ENCODE measurements at places on chromosomes 2 and 18.
A peak's percentile ranks its signal among the peaks of the same experiment; 100 is the strongest.

- DNase-seq = no peak
These were observed 201.6 kb downstream of the SETBP1 start for GRCh38 chr18:44882163-44882868.

DNA sequence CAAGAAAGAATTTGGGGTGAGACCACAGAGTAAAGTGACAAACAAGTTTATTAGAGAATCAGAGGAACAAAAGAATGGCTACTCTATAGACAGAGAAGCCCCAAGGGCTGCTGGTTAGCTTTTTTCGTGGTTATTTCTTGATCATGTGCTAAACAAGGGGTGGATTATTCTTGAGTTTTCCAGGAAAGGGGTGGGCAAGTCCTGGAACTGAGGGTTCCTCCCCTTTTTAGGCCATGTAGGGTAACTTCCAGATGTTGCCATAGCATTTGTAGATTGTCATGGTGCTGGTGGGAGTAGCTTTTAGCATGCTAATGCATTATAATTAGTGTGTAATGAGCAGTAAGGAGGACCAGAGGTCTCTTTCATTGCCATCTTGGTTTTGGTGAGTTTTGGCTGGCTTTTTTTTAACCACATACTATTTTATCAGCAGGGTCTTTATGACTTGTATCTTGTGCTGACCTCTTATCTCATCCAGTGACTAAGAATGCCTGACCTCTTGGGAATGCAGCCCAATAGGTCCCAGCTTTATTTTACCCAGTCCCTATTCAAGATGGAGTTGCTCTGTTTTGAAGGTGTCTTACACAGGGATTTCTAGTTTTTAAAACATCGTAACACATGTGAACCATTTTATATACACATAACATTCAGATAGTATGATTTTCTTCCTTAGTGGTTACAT lies 77.8 kb downstream of the MYO1B start:
- no peak for DNase-seq

GRCh38 chr2:215421859-215422461 lies 13.9 kb downstream of the FN1 start:
- no peak for DNase-seq

GRCh38 chr2:180985771-180986395 lies 5.5 kb downstream of the UBE2E3 start:
- DNase-seq = no peak

GRCh38 chr2:105573910-105574655 lies 170.6 kb upstream of the NCK2 start:
- no peak for DNase-seq

DNA sequence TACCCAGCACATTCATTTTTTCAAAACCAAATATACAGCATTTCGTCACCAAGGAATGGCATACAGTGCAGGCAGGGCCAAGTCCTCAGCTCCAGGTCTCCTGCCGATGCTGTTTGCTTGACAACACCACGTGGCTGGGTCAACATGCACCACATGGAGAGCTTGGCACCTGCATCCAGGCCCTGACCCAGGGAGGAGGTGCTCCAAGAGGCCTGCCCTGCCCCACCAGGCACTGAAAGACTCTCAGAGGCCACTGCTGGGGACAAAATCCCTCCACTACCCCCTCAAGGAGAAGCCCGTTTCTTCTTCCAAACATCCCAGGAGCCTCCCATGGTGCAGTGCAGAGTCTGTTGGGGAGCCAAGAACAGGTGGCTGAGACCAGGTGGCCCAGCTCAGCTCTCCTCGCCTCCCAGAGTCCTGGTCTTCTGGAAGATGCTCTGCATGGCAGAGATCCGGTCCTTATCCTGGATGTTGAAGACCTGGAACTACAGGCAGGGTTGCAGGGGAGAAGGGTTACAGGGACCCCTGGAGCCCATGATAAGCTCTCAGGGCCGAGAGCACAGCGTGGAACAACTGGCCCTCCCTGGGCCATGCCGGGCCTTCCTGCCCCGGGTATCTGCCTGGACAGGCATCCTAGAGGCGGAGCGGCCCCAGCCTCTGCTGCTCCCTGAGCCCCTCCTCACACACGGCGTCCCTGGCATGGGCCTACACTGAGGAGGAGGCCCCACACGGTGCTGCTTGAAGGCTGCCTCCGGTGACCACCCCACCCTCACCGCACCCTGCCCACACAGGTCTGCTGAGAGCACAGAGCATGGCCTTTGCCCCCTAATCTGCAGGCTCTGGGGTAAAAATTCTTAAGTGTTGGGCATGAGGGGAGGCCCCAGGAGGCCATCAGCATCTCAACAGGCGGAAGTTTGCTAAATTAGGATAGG lies 9.0 kb downstream of the MAB21L4 start:
- DNase-seq = no peak

DNA sequence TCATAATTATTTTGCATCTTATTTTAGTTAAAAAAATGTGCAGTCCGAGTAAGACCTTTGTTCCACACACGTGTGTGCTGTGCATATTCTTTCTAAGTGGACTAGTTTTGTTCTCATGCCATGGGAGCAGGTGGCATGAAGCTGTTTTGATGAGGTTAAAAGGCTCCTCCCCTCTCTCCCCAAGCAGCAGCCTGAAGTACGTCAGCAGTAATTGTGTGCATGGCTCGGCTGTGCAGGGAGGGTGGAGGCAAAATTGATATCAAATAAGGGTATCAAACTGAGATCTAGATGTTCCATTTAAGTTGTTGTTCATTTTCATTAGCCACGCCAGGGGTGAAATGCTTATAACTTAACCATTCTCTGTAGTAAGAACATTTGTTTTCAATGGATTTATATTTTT lies at the start of gene NYAP2:
NYAP2 (plus strand) TSS at position 207 of the 400 bp plus-strand sequence. CDS start 9,171 bp downstream, outside the sequence.
- DNase-seq = no peak

DNA sequence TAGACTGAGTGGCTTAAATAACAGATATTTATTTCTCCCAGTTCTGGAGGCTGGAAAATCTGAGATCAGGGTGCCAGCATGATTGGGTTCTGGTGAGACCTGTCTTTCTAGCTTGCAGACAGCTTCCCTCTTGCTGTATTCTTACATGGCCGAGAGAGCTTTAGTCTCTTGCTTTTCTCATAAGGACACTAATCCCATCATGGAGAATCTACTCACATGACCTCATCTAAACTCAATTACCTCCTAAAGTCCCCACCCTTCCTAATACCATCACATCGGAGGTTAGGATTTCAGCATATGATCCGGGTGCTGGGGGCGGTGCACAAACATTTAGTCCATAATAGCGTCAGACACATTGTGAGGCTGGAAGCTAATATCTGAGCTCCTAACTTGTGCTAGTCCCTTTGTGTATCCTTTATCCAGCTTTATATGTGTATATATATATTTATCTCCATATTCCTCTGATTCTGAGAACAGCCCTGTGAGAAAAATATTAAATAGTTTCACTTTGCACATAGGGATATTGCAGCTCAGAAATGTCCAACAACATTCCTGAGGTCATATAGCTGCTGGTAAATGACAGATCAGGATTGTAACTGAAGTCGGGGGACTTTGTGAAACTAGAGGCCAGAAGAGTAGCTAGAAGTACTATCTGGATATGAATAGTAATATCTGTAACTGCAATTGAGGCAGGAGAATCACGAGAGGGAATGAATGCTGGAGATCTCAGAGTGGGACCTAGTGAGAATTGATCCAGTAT lies 28.9 kb downstream of the MARCHF4 start:
- DNase-seq = peak; percentile 32

DNA sequence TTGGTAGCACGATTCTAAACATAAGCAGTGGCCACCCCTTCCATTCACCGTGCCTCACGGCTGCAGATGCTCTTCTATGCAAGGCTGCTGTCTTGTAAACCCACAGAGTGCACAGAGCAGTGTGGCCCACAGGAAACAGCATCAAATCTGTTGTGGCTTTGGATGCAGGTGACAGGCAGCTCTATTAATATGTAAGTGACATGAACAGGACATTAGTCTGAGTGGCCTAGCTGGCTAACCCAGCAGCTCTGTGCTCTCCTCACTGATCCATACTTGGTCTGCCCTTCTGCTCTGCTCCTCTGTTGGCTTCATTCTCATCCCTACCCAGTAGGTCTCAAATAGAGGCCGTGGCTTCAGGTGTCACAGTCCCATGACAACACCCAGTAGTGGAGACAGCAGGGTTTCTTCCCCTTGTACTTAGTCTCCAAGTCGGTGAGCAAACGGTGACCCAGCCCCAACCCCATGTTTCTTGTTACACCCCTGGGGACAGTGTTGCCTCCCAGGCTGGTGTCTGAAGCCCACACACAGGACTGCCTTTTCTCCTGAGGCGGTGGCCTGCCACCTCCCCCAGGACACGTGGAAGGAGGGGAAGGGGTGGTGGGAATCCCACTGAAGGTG lies 5.8 kb downstream of the SH3RF3 start:
- DNase-seq = no peak

DNA sequence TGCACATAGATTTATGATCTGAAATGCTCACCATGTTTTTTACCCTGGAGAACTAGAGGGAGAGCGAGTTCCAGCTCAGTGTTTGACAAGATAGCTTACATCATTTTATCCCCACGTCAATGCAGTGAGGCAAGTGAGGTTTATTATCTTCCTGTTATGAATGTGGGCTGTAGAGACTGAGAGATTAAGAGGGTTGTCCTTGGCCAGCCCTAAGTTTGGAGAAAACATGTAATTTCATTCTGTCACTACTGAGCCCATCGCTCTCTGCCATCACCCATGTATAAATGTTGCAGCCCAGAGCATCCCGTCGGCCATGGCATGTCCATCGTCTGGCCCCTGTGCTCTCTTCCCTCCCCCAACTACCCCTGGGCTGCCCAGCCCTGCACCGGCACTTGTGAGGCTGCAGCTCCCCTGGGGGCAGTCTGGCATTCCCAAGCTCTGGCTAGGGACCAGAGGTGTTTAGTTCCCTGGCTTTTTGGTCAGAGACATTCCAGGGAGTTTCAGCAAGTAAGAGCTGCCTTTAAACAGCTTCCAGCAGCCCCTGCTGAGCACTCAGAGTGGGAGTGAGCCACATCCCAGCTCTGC lies 136.7 kb downstream of the ANTXR1 start:
- DNase-seq = peak; percentile 98

- DNase-seq = no peak
These were observed 4.4 kb downstream of the LYPD1 start for GRCh38 chr2:132665401-132666140.

GRCh38 chr2:72744049-72744448 lies 81.8 kb downstream of the EXOC6B start:
- DNase-seq = peak; percentile 22

DNA sequence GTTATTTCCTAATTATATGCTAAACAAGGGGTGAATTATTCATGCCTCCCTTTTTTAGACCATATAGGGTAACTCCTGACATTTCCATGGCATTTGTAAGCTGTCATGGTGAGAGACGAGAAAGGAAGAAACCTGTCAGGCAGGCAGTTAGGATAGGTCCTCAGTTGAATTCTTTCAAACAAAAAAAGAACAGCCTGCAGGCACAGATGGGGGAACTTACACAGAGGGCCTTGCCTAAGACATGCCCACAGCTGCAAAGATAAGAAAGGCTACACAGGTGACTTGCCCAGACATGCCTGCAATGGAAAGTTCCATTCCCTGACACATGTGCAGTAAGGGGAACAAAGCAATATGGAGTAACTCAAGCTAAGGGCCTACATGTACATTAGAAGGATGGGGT lies 128.1 kb downstream of the TMEM163 start:
- no peak for DNase-seq

- no peak for DNase-seq
These were observed 184.8 kb upstream of the PKDCC start for GRCh38 chr2:41863062-41863461.

DNA sequence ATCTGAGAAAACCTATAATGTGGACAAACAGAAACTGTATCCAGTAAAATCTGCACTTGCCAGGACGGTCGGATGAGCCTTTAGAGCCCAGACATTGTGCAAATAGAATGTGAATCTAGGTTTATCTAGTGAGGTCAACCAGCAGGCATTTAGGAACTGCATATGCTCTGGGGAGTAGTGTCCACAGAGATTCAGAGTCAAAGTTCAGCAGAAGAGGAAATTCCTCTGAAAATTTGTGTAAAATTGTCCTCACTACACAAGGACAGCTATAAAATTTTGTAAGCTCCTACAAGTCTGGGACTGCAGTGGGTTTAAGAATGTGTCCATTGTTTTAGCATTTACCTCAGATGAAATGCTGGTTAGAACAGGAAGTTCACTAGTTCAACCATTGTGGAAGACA lies 9.8 kb upstream of the NDUFV2 start:
- peak; percentile 70 for DNase-seq

DNA sequence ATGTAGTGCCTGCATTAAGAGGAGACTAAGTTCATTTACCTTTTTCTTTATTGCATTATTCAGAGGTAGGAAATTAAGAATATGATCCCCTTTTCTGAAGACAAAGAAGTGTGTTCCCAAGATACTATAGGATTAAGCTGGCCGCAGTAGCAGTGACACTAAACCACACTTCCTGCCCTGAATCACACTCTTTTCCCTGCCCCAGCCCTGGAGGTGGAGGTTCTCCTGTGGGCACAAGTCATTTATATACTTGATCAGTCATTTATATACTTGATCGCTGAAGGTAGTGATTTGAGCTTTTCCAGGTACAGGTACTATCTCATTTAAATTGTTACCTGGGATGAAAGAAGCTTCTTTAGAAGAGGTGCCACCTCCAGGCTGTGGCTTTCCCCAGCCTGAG lies 78.6 kb downstream of the ARMC9 start:
- no peak for DNase-seq

DNA sequence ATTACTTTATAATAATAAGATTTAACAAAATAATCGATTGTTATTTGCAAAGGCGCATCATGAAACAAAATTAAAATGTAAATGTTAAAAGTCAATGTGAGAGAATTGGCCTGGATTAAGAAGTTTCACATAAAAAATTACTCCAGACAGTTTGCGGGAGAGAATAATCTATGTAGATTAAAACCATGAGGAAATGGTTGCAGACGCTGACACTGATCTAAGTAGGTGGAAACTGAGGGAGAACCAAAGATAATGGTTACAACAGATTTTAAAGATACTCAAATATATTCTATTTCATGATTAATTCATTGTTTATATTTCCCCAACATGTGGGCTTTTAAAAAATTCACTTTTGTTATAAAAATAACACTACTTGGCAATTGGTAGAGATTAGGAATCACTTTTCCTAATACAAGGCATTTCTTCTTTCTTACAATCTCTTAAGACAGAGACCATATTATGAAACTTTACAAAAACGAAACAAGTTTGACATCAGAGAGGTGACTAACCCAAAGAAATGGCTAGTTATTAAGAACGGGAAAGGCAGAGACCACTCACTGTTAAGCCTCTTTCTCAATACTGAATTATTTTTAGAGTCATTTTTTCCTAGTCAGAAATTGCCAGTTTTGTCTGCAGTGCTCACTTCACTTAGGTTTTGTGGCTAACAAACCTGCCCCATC lies 1.6 kb downstream of the KANSL1L start:
- DNase-seq = peak; percentile 90

- peak; percentile 36 for DNase-seq
These were observed 23.6 kb downstream of the ITPRID2 start for GRCh38 chr2:181915102-181915501.
